ENCODE measurements at places on chromosomes 6 and 20.

- no peak for DNase-seq
Measured at GRCh38 chr20:14726591-14726990, 389.2 kb upstream of the FLRT3 start.

GRCh38 chr20:54172856-54173652 lies 732 bp downstream of the CYP24A1 start:
- DNase-seq: no peak

- no peak for DNase-seq
Measured at GRCh38 chr6:33583591-33584155, 3.6 kb upstream of the BAK1 start.

DNA sequence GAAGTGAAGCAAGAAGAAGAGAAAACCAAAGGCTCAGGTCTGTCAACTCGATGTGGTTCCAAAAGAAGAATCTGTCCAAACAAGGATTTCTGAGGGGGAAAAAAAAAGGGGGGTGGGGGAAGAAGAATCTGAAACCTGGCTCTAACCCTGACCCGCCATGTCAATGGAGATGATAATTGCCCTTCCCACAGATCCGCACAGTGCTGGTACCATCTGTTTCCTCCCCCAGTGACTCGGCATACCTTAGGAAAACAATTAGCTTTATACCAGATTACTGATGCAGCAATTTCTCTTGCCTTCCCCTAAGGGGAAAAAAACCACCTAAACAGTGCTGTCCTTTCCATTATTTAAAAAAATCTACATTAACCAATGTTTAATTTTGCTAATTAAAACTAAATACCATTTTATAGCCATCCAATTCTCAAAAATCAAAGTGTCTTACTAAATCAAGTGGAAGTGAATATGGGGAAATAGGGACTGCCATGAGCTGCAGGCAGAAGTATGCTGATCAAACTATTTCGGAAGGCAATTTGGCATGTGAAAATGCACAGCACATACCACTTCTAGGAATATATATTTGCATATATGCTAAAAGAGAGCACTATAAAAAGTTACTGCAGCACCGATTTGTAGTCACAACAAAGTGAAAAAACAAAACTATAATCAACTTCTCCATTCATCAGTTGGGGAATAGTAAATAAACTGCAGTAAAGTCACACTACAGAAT lies 46.8 kb downstream of the MAP7 start:
- DNase-seq: no peak

GRCh38 chr20:50360218-50360672 lies 149.9 kb upstream of the PTPN1 start:
- no peak for DNase-seq

GRCh38 chr6:11667876-11668275 lies 110.7 kb downstream of the ADTRP start:
- no peak for DNase-seq

GRCh38 chr20:51447097-51447764 lies 95.3 kb downstream of the NFATC2 start:
- DNase-seq: no peak

- DNase-seq: no peak
Measured at GRCh38 chr20:137668-138490, 4.5 kb upstream of the DEFB126 start.

- DNase-seq: no peak
Measured at GRCh38 chr6:14920276-14920675, 325.6 kb upstream of the JARID2 start.

DNA sequence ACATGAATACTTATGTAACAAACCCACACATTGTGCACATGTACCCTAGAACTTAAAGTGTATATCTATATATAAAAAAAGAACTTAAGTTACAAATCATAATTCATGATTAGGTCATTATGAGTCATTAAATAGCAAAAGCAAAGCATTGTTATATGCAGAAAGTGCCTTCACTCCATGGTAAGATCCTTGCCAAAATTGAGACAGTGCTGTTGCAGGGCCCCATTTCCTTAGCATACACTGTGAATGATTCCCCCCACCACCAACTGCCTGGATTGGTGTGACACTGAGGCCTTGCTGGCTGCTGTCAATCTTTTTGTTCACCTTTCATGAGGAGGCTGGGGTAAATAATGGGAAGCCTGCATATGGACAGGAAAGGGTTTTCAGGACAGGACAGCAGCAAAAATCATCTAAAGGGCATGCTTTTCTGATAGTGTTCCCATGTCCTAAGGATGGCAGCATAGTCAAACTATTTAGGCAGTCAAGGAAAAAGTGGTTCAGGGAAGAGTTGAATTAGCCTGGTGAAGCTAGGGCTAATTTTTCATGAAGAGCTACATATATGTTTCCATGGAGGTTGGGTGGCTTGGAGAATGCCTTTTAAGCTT lies 188.2 kb upstream of the ASCC3 start:
- no peak for DNase-seq

DNA sequence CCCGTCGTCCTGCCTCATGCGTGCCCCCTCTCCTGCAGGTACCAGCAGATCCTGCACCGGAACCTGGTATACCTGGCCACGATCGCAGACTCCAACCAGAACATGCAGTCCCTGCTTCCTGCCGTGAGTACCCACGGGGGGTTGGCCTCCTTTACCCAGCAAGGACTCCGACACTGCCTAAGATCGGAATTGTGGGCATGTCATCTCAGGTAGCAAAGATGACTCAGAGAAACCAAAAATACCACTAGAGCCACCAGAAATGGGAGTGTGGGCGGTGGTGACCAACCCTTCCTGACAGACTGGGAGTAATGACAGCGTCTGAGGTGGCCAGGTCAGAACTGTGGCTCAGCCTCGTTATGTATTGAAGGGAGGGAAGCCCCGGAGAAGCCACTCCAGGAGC lies 16.3 kb downstream of the SS18L1 start:
- no peak for DNase-seq

DNA sequence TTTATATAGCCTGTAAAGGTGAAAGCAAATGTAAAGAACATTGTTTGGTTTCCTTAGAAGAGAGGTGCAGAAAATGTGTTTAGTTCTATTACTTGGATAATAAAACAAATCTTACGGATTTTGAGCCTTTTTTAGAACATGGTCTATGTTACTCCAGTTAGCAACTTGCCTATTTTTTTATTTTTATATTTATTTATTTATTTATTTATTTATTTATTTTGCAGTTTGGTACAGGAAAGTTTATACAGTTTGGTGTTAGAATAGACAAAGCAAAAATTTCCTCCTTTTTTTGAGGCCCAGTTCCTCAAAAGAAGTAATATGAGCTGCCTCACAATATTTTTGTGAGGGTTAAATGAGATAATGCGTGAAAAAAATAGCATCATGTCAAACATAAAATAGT lies 41.6 kb upstream of the EEF1E1 start:
- no peak for DNase-seq

DNA sequence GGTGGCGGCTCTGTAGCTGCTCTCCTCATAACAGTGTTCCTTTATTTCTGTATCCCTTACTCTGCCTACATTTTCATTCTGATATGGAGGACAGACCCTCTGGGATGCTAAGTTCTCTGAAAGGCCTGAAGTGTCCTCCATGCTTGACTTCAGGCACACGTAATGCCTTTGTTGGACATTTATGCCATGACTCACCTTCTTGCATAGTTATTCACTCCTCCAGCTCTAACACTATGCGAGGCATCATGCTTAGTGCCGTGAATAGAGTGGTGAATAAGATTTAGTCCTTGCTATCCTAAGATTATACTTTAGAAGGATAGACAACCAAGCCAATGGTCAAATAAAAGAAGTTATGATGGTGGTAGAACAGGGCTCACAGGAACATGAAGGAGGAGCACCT lies 760.9 kb upstream of the FLRT3 start:
- no peak for DNase-seq

DNA sequence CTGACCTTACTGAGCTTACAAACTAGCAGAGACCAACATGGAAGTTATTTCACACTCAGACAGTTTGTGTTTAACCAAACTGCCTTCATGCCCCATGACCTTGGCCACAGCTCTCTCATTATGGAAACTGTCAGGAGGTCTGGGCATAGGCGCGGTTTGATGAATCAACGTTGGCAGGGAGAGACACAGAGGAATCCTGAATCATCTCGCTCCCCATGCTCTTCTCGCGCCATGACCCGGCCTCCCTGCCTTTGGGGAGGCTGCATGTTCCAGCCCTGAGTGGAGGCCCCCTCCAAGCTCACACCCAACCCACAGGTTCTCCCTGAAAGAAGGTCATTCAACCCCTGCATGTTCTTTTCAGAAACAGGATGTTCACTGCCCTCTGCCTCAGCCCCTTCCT lies 15.9 kb upstream of the GDAP1L1 start:
- no peak for DNase-seq

Measured in CD4-positive, alpha-beta T cell treated with Interleukin-17A for 1 hour (primary cell).